Activated T-helper 1 cell treated with anti-CD3 and anti-CD28 coated beads, Interleukin-12 subunit alpha, Interleukin-12 subunit beta, Interleukin-2, Interleukin-4 antibody, amounts not matched to agents 30 ng/mL and 10 ng/mL and 1 ng/mL, durations not matched to agents 14 hours and 24 hours and 36 hours (primary cell): ENCODE measurements at places on chromosomes 5 and 9.
A peak's percentile ranks its signal among the peaks of the same experiment; 100 is the strongest.

DNA sequence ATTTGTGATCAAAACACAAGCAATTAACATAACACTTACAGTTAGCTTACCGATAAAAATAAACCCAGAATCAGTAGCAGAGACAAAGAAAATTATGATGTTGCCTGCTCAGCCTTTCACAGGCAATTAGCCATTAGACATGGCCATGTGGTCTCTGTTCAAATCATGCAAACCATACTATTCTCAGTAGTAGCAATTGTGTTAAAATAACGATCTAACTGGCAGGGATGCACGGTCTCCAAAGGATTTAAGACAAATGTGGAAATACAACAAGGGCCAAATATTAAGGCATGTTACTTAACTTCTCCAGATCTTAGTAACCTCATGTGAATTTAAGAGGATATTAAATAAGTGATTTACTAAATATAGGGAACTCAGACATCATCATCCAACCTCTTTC is 59.5 kb downstream of the PTBP3 start:
- no peaks in the 10 kb centered on the region for H3K27me3 ChIP-seq
- peaks cover 19% of the 10 kb centered on the region for H3K36me3 ChIP-seq
- no peak overlapping the region for H3K4me3 ChIP-seq
- H3K4me1 ChIP-seq = peaks cover 29% of the 10 kb centered on the region

DNA sequence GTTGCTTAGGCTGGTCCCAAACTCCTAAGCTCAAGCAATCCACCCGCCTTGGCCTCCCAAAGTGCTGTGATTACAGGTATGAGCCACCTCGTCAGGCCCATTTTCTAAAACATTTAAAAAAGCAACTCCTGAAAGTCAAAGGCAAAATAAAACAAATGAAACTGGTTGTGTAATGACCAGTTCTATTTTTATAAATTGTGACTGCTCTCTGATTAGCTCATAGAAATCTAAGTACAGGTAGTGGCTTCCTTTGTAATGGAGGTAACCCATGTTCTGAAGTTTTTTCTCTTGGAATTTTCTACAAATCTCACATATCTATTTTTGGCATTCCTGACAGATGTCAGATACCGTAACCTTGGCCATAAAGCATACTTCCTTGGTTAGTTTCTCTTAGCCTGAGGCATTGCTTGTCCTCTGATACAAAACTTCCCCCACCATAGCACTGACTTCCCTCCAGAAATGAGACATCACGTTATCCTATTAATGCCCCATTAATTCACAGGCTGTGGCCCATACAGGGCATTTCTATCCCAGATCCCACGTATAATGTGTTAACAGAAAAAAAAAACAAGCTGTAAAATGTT is 14.1 kb upstream of the AK3 start:
- no peak for DNase-seq
- peaks cover under 1% of the 10 kb centered on the region for H3K4me1 ChIP-seq
- no peak overlapping the region for H3K4me3 ChIP-seq
- H3K36me3 ChIP-seq = no peaks in the 10 kb centered on the region
- H3K27ac ChIP-seq = no peak overlapping the region
- H3K27me3 ChIP-seq = peaks cover 3% of the 10 kb centered on the region

GRCh38 chr5:43232943-43233833 is 41.2 kb downstream of the NIM1K start:
- no peaks in the 10 kb centered on the region for H3K36me3 ChIP-seq
- peaks cover 11% of the 10 kb centered on the region for H3K4me1 ChIP-seq
- H3K27me3 ChIP-seq = peaks cover 2% of the 10 kb centered on the region
- no peak overlapping the region for H3K27ac ChIP-seq
- no peak for DNase-seq

- H3K4me3 ChIP-seq = peak overlapping the region; percentile 95
- peaks cover 50% of the 10 kb centered on the region for H3K27me3 ChIP-seq
- H3K36me3 ChIP-seq = no peaks in the 10 kb centered on the region
- H3K4me1 ChIP-seq = peaks cover 40% of the 10 kb centered on the region
- H3K27ac ChIP-seq = peak overlapping the region; percentile 91
Measured at GRCh38 chr9:127611603-127611898, 526 bp upstream of the STXBP1 start.

GRCh38 chr5:136101884-136102283 is 30.8 kb upstream of the SMAD5 start:
- no peaks in the 10 kb centered on the region for H3K4me1 ChIP-seq
- H3K27ac ChIP-seq = no peak overlapping the region
- DNase-seq = no peak
- no peak overlapping the region for H3K4me3 ChIP-seq
- H3K36me3 ChIP-seq = no peaks in the 10 kb centered on the region

- H3K36me3 ChIP-seq = no peaks in the 10 kb centered on the region
- no peaks in the 10 kb centered on the region for H3K4me1 ChIP-seq
- H3K4me3 ChIP-seq = no peak overlapping the region
- H3K27me3 ChIP-seq = peaks cover 21% of the 10 kb centered on the region
Measured at GRCh38 chr9:88258024-88258423, 119.7 kb upstream of the SPATA31C2 start.

DNA sequence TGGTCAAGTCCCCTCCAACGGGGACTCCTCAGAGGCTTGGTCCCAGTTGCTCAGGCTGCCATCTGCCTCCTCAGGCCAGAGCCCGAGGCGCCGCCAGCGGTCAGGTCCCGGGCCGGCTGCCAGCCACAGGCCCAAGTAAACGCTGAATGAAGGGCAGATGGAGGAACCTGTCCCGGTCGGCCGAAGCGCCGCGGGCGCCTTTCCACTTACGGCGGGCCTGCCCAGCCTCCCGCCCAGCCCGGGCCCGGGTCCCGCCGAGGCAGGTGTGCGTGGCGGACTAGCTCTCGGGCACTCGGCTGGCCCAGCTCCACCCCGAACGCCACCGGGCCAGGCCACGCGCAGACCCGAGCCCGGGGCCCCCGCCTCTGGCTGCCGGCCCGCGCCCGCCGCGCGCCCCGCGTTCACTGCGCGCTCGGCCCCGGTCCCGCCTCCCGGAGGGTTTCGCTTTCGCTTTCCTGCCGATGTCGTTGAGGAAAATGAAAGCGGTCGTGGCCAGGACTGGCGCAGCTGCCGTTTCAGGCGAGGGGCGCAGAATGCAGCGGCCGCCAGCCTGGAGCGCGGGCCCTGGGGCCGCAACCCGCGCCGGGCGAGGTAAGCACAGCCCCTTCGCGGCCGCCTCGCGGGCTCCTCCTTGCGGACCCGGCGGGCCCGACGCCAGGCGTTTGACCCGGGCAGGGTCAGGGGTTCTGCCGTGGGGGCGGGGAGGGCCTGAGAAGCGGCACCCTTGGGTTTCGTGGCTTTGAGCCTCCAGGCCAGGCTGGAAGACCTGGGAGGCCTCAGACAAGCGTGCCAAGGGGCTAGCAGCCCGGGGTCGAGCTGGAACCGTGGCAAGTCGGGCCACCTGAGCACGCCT is 41.2 kb downstream of the SLC22A5 start:
- H3K27me3 ChIP-seq = no peaks in the 10 kb centered on the region
- peak overlapping the region; percentile 100 for H3K27ac ChIP-seq
- H3K4me1 ChIP-seq = peaks cover 81% of the 10 kb centered on the region
- peaks cover 32% of the 10 kb centered on the region for H3K36me3 ChIP-seq
- peak; percentile 90 for DNase-seq

- H3K4me1 ChIP-seq = peaks cover 59% of the 10 kb centered on the region
- H3K27me3 ChIP-seq = no peaks in the 10 kb centered on the region
- H3K4me3 ChIP-seq = no peak overlapping the region
- H3K36me3 ChIP-seq = peaks cover 49% of the 10 kb centered on the region
Measured at GRCh38 chr9:2032234-2032633, 17.1 kb downstream of the SMARCA2 start.

- DNase-seq = no peak
- H3K4me3 ChIP-seq = no peak overlapping the region
- H3K27me3 ChIP-seq = no peaks in the 10 kb centered on the region
- no peaks in the 10 kb centered on the region for H3K4me1 ChIP-seq
Measured at GRCh38 chr5:124365361-124365801, 381.1 kb downstream of the ZNF608 start.

DNA sequence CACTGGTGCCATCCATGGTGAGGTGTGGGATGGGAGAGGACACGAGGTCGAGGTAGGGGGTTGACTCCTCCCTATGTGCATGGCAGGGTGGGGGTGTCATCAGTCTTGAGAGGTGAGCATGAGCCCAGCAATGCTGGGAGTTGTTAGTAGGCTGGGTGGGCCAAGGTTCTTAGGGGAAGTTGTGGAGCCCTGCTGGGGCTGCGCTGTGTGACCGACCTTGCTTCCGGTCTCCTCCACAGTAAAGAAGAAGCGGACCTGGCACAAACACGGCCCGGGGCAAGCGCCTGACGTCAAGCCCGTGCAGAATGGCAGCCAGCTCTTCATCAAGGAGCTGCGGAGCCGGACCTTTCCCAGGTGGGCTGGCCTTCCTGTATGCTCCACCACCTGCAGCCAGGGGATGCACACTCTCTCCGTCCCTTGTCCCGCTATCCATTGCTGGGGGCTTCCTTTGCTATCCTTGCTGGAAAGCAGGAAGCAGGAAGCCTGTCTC is 59.8 kb downstream of the PHF2 start:
- no peaks in the 10 kb centered on the region for H3K4me1 ChIP-seq
- H3K27me3 ChIP-seq = no peaks in the 10 kb centered on the region
- H3K27ac ChIP-seq = no peak overlapping the region
- DNase-seq = no peak
- peaks cover 33% of the 10 kb centered on the region for H3K36me3 ChIP-seq
- no peak overlapping the region for H3K4me3 ChIP-seq

DNA sequence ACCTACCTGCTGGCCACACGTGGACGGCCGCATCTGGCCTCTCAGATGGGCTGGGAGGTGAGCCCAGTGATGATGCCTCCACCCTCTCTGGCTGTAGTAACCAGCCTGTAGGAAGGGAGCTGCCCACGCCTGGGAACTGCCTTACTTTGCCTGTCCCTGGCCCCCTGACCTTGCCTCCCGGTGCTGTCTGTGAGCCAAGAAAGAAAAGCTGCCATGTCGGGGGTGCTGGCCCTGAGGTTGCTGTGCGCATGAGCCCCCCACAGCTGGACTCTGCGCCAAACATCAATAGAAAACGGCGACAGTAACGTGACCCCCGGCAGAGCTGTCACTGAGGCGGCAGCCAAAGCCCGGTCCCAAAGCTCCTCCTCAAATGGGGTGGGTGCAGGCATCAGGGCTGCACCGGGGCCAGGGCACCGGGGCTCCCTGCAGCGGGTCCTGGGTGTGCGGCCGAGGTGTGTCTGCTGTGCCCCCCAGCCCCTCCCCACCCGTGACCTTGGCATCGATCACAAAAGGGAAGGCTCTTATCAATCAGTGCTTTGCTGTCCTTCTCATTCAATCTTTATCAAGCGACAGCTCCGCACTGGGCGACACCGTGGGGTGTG is 15.3 kb upstream of the SLC9A3 start:
- no peak for DNase-seq
- peaks cover 7% of the 10 kb centered on the region for H3K4me1 ChIP-seq
- no peak overlapping the region for H3K27ac ChIP-seq
- H3K27me3 ChIP-seq = peaks cover 5% of the 10 kb centered on the region

DNA sequence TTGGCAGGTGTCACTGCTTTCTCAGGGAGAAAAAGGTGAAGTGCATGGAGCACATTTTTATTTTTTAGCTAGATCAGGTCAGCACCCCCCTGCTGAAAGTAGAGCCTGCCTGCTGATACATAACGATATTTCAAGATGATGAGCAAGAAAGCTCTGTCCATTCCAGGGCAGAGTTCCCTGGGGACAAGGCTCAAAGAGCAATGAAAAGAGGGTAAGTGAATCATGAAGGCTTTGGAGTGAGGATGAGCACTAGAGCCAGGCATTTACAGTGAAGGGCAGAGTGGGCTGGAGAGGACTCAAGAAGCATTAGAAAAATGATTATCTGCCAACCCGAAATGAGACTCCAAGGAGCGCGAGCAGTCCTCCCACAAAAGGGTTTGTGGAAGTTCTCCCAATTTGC is 345.7 kb downstream of the TLE4 start:
- no peaks in the 10 kb centered on the region for H3K27me3 ChIP-seq
- no peak overlapping the region for H3K4me3 ChIP-seq
- H3K27ac ChIP-seq = no peak overlapping the region
- H3K36me3 ChIP-seq = no peaks in the 10 kb centered on the region
- no peaks in the 10 kb centered on the region for H3K4me1 ChIP-seq
- DNase-seq = no peak

GRCh38 chr5:179475208-179475751 is 75.1 kb upstream of the RUFY1 start:
- H3K4me1 ChIP-seq = no peaks in the 10 kb centered on the region
- H3K36me3 ChIP-seq = no peaks in the 10 kb centered on the region
- peaks cover 6% of the 10 kb centered on the region for H3K27me3 ChIP-seq
- DNase-seq = no peak
- no peak overlapping the region for H3K4me3 ChIP-seq
- no peak overlapping the region for H3K27ac ChIP-seq

GRCh38 chr9:136590821-136591752 is 45.2 kb upstream of the NOTCH1 start:
- H3K36me3 ChIP-seq = no peaks in the 10 kb centered on the region
- no peak overlapping the region for H3K27ac ChIP-seq
- no peak for DNase-seq
- no peaks in the 10 kb centered on the region for H3K27me3 ChIP-seq
- no peak overlapping the region for H3K4me3 ChIP-seq

DNA sequence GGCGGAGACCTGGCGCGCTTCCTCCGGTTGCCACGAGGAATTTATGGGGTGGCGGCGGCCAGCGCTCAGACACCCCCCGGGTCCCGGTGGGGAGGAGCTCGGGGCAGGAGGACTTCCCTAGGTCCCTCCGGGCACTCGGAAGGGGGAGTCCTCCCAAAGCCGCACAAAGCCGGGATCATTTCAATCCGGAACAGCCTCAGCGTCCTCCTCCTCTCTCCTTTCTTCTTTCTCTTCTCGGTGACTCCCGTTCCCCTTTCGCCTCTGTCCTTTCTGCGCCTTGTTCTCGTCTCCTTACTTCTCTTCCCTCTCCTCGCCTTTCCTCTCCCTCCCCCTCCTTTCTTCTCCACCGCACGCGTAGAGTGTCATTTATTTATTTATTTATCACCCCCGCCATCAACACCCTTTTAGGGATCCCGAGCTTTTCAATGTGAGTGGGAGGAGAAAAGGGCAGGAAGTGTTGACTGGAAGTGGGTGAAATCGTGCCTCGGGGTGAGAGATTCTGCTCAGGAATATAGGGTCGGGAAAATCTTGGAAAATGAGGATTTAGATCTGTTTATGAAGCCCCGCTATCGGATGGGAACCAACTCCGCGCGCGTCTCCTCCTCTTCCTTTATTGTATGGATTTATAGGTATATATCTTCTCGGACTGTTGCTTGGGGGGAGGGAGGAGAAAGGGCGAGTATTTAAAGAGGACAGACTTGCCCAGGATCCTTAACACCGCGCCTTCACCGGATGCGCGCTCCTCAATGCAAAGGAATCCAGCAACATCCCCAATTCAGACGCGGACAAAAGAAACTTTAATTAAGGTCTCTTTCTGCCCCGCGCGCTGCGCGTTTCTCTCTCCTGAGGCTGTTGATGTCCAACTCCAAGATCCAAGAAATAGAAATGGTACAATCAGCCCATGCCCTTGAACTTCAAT is 2.0 kb upstream of the ZNF462 start:
- peaks cover 25% of the 10 kb centered on the region for H3K4me1 ChIP-seq
- H3K27ac ChIP-seq = peak overlapping the region; percentile 38
- no peak overlapping the region for H3K4me3 ChIP-seq

DNA sequence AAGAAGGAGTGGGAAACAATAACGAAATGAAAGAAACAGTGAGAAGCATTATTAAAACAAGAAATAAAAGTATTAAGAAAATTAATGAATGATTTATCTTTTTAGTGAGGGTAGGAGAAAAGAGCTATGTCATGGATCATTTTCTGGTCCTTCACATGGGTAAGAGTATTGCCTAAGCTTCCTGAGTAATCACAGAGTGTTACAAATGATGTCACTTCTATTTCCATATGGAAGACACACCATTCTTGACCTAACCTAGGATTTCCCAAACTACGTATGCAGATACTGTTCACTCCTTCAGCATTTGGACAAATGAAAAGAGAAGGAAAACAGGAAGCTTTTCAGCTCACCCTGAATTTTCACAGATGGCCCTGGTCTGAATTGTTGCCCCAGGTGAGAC is 3.3 kb upstream of the TSLP start:
- H3K27ac ChIP-seq = no peak overlapping the region
- H3K36me3 ChIP-seq = no peaks in the 10 kb centered on the region
- no peak for DNase-seq
- peaks cover 86% of the 10 kb centered on the region for H3K27me3 ChIP-seq
- no peak overlapping the region for H3K4me3 ChIP-seq
